ENCODE measurements at places on chromosomes 2 and 18.

GRCh38 chr2:240898108-240898730, 2.3 kb upstream of the MAB21L4 start:
- DNase-seq, result no peak

DNA sequence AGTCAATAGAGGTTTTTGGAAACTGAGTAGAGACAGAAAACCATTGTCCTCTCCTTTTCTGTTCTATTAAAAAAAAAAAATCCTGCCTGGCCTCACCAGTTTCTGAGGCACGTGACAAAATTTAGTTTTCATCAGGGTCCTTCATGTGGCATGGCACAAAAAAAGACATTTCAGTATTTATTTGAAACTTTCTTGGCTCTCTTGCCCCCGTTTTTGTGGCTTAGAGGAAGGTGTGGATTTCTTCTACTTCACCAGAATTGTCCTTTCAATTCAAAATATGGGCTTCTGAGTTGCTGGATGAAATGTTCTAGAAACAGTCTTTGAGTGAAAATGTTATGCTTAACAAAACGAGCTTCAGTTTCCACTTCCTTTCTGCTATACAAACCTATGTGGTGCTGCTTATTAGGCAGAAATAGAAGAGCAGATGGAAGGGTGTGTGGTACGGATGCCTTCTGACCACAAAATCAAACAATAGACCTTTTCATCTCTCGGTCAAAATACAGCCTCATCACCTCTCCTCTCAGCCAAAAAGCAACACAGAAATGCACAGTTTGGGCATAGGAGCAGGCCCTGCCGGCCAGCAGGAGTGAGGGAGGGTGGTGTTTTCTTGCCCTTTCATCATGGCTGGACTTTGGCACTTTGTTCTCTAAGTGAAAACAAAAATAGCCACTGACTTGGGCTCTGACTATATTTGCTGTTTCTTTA, 89.2 kb downstream of the SH3RF3 start:
- DNase-seq, result no peak

- DNase-seq, result no peak
Observed at GRCh38 chr2:147824620-147825019, 20.2 kb upstream of the ACVR2A start.

- DNase-seq, result no peak
Observed at GRCh38 chr2:236575510-236575909, 5.9 kb downstream of the ACKR3 start.

DNA sequence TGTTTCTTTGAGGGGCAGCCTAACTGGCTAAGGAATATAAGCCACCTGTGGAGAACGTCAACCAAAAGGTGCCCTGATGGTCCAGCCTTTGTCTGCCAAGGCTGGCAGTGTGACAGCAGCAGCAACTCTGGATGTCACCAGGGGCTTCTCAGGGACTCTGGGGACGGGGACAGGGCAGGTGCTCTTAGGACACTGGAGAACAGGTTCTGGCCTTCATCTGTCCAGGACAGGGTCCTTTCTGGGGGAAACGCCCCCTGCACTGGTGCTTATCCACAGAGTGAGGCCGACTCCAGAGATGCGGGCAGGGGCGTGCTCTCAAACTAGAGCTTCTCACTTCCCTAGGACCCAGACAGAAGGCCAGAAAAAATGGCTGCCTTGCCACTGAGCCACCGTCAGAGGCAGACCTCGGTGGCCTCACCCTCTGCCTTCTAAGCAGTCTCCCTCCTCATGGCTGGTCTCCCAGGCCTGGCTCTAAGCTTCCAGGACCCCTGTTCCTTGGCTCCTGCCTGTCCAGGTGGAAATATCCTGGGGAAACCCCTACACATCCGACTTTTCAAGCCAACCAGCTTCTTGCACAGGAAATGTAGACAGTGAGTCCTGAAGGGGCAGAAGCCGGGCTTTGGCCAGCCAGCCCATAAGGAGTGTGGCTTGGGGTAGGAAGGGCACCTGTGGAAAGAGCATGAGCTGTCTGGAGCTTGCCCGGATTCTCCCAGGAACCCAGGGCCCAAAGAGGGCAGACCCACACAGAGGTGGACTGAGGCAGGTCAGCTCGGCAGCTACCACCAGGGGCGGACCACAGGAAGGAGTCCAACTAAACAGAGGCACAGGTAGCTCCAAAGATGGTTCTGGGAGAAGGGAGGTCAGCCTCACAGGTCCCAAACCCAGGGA, 11.3 kb upstream of the SFXN5 start:
- no peak for DNase-seq

DNA sequence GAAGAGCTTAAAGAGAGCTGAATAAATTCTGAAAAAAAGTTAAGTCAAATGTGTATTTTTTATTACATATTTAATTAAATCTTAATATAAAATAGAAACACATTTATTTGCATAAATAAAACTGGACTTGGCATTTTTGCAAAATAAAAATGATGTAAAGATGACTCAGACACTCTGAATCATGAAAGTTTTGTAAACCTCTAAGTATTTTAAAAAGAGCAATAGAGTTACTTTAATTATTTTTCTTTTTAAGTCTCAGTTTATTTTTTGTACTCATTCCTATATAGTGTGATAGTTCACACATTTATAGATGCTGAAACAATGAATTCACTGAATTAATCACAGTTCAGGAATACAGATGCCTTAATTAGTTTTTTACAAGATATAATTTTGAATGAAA, 109.9 kb upstream of the DTNA start:
- peak; percentile 46 for DNase-seq

DNA sequence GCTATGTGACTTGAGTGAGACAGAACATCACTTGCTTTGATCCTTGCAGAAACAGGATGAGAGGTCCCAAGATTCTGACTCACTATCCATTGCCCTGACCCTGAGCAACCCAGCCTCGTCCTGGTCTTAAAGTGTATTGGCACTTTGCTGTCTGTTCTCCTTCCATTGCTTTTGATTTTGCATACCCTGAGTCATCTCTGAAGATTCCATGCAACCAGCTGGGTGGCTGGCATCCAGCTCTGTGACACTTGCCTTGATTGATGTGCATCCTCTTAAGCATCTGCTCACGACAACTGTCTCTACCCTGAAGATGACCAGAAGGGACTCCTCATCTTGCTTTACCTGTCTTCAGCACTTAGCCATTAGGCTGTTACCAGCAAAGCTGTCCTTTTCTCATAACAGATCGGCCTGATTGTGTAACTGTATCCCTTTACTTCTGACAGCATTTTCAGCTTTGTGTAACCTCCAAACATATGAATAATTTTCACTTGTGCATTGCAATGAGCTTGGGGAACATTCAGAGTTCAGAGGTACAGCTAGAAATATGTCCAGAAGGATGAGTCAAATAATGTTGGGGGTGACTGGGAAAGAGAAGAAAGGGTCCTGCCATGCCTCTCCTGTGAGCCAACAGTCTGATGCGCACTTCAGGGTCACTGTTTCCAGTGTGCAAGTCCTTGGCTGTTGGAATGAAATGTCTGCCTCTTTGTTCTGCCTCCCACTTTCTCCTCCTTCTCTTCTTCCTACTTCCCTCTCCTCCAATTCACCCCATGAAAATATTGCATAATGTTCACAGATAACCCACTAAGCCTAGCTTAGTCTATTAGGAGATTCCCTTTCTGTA, 249.7 kb upstream of the OSR1 start:
- DNase-seq, result peak; percentile 86

DNA sequence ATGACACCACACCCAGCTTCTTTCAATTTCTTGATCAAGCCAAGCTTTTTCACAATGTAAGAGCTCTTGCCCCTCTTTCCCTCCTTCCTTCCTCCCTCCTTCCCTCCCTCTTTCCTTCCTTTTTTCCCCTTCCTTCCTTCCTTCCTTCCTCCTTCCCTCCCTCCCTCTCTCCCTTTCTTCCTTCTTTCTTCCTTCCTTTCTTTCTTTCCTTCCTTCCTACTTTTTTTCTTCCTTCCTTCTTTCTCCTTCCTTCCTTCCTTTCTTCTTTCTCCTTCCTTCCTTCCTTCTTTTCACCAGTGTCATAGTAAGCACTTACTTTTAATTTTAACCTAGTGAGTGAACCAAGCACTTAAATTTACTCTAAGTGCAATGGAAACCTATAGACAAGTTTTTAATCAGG, 21.2 kb upstream of the PSME4 start:
- DNase-seq, result no peak

DNA sequence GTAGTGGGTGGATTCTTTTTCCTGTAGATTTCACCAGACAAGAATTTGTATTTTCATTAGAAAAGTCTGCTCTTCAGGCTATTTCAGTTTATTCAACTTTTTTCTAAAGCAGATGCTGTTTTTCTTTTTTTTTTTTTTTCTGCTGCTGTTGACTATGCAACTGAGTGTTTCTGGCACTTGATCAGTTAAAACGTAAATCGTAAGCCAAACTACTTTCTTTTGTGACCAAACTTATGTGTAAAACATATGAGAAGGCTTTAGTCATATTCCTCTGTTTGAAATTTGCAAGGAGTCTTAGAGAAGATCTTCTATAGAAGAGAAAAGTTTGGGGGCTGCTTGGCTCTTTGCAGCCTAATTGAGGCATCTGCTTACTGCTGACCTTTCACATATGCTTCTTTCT, 170.1 kb downstream of the PARD3B start:
- no peak for DNase-seq

DNA sequence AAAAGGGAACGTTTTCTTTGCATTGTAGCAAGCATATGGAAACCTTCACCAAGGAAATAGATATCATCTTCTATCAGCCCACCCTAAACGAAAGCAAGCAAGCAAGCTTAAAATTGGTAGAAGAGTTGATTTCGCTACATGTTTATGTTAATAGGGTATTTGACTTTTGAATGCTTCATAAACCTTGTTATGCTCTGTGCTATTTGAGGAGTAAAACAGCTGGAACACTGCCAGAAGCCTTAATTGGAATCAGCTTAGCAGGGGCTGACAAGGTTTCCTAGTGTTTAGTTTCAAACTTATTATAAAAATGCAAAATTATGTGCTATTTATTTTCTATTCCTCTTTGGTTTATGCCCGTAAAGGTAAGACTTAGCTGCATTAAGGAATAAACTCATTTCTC, 70.6 kb upstream of the LINC00305 start:
- DNase-seq, result no peak

Measured in cardiac fibroblast (primary cell).